ENCODE measurements at places on chromosomes 7 and 10.

GRCh38 chr10:130470973-130471372 is 334.8 kb downstream of the GLRX3 start:
- no peak for DNase-seq

DNA sequence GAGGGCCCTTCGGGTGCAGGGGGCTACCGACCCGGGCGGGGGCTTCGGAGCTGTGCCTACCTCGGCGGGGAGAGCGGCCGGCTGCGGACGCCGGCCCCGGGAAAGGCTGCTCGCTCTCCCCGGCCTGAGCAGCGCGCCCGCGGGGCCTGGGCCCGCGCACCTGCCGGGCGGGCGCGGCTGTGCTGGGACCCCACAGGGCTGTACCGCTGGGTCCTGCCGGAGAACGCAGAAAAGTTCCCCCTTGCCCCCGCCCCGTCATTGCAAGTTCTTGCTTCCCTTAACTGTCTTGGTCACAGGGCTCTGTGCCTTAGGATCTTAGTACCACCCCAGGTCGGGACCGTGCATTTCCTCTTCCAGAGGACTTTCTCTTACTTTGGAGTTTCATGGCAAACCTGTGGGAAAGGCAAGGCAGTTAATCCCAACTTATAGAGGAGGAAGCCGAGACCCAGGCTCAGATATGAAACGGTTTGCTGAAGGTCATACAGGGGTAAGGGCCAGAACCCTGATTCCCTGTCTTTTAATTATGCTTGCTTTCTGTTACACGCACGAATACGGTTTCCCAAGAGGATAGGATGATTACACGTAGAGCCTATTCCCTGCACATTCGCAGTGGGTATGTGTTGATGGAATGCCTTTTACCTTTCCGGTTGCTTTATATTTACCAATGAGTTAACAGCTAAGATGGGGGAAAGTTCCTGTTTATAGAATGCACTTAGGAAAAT is 652 bp downstream of the PCGF5 start:
- DNase-seq, result no peak

- DNase-seq, result no peak
Measured at GRCh38 chr7:1244700-1245523, 12.2 kb downstream of the UNCX start.

DNA sequence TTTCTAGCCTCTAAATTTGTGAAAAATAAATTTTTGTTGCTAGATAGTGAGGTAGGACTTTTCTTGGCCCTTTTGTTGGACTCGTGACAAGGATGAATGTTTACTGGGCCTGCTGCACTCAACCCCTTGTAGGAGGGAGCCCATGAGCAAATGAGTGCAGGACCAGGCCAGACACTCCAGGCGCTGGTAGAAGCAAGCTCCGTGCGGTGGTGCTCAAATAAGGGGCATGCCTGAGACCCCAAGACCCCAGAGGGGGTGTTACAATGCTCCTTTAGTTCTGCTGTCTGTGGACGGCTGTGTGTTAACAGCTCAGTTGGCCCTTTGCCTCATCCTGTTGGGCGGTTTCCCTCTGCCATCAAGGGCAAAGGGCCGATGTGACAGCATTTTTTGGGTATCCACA is 1195.3 kb upstream of the PHF14 start:
- DNase-seq, result no peak
